ENCODE measurements at places on chromosomes 2 and 18.

DNA sequence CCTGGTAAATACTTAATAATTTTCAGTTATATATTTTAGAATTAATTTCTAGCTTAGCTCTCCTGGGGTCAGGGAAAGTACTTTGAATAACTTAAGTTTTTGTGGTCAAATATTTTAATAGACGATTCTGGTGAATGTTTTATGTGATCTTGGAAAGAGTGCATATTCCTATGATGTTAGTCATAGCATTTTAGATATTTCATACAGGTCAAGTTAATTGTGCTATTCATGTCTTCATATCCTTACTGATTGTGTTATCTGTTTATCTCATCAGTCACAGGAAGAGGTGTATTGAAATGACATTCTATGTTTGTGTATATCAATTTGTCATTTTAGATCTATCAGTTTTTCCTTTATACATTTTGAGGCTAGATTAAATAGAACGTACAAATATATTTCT, 576.2 kb downstream of the CPS1 start:
- DNase-seq = peak; percentile 4

- DNase-seq = no peak
Measured at GRCh38 chr2:233336541-233336940, 17.8 kb upstream of the DGKD start.

GRCh38 chr2:230865766-230866755, 1.3 kb downstream of the ITM2C start:
- no peak for DNase-seq

GRCh38 chr2:201072201-201072530, 365 bp downstream of the NDUFB3 start:
- DNase-seq = no peak

DNA sequence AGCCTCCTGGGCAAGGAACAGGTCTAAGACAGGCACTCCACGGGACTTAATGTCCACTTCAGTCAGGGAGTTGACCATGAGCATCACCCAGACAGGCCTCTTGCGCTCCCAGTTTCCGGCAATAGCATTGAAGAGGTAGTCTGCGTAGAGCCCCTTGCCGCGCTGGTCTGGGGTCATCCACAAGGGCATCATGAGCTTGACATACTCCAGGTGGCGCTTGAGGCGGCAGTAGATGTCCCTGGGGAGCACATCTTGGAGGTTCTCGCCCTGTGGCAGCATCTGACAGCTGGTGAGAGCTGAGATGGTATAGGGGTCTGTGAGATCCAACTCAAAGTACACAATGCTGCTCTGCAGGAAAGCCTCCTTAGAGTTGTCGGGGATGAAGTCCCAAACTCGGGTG, 10.6 kb downstream of the TRABD2A start:
- DNase-seq = no peak

GRCh38 chr2:206408323-206409320, 34.7 kb upstream of the ADAM23 start:
- DNase-seq = no peak

GRCh38 chr2:188676010-188676400, 298.2 kb upstream of the COL3A1 start:
- DNase-seq = peak; percentile 45

DNA sequence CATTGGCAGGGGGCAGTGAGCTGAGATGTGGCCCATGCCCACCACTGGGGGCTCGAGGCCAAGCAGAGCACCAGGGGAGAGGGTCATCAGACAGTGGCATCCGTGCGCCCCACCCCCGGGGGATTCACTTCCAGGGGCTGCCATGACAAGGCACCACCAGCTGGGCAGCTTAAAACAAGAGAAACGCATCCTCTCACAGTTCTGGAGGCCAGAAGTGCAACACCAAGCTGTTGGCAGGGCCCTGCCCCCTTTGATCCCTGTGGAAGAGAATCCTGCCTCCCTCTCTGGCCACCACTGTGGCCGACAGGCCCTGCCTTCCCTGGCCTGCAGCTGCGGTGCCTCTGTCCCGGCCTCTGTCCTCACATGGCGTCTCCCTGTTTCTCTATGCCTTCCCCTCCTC, 187.7 kb upstream of the ID2 start:
- no peak for DNase-seq

DNA sequence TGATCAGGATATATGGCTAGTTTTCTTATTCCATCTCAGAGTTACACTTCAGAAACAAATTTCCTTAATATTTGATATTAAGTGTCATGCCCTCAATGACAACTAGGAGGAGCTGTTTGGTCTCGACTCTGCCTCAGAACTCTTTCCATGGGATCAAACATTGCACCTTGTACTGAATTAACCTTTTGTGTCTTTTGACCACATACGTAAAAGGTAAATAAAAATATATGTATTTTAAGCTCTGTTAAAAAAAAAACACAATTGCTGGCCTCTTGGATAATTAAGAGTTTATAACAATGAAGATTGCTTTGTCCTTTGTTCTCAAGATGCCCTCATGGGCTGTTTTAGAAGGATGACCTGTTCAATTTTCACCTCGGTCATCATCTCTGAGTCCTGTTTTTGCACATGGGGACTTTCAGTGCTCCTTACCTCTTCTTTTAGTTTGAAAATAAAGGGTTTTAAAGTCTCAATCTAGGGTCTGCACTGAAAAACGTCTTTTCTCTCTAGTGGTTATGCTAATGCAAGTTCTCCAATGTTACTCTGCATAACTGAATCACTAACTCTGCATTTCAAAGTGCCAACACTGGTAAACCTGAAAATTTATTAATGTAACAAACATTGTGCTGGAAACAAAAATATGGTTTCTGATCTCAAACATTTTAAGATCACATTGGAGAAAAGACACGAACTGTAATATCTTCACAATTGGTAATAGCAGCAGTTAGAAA, 18.8 kb upstream of the FN1 start:
- no peak for DNase-seq

Data from fibroblast of skin of left quadriceps (primary cell).